Epithelial cell of proximal tubule (primary cell): ENCODE measurements at places on chromosomes 12 and 14.

DNA sequence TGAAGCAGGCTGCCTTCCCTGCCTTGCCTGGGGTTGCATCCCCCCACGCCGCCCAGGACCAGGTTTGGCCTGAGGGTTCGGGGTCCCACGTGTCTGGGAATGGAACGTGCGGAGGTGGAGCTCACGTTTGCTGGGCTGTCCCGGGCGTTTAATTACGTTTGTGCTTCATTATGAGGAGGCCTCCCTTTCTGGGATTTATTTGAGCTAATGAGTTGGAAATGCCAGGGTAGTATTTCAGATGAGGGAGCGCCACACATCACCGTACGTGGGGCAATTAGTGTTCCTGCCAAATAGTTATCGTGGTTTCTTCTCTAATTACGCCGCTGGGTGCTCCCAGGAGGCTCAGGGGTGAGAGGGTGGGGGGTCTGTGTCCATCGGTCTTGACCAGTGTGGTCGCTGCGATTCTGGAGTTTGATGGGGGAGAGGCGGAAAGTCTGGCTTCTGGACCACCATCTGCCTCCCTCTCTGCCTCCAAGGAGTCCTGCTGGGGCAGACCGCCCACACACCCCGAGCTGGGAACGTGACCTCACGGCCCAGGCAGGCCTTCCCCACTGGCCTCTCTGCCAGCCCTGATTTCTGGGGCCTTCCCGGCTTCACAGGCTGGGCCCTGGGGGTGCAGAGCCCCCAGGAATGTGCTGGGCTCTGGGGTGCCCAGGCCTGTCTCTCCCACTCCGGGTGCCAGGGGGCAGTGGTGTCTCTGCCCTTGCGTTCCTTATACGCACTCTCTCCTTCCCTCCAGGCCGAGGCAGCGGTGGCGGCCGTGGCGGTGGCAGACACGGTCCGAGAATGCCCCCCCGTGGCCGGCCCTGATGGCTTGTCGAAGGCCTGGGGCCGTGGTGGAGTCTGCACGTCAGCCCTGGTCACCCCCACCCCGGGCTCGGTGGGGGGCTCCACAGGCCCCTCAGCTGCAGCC, 18.9 kb downstream of the KIF26A start:
- DNase-seq, result no peak

DNA sequence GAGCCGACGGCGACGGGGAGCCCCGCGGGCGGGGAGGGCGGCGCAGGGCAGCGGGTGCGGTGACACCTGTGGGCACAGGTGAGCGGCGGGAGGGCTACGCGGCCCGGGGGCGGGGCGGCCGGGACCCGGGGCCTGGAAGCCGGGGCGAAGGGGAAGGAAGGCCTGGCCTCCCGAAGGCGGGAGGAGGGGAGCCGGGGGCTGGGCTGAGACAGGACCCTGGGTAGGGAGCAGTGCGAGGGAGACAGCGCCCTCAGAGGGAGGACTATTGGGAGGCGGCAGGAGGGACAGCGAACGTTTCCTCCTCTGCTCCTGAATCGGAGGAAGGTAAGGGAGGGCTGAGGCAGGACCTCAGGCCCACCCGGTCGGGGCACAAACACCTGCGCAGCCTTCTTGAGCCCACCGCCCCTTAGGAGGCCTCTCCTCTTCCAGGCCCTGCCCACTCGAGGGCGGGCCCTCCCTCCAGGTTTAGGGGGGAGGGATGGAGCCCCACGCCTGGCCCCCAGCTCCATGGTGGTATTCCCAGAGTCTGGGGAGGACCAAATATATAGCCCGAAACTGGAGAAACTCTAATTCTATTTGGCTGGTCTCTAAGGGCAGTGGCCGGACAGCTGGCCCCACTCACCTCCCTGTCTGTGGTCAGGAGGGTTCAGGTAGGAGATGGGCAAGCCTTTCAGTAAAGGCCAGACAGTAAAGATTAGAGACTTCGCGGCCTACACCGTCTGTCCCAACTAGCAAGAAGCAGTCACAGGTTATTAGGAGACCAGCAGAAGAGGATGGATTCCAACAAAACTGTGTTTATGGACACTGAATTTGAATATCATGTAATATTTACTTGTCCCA, 509 bp downstream of the PLEKHG6 start:
- no peak for DNase-seq

- no peak for DNase-seq
Observed at GRCh38 chr14:76577837-76578236, 183.4 kb upstream of the VASH1 start.

GRCh38 chr12:1842905-1843640, 22.7 kb downstream of the LRTM2 start:
- no peak for DNase-seq

DNA sequence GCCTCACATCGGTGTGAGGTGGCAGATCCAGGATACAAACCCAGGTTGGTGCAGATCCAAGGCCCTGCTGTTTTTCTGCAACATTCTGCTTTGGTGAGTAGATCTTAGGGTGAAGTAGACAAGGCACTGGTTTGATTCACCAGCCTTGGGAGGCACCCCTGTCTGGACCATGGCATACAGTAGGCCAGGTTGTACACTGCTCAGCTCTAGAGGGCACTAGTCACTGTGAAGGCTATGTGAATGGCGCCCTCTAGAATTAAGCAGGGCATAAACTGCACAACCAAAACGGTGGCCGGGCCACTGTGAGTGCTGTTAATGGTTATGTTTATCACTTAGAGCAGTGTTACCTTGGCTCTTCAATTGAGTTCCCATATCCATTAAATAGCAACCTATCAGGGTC, 280.6 kb upstream of the PWP1 start:
- DNase-seq, result no peak

- no peak for DNase-seq
Observed at GRCh38 chr14:77036484-77037214, 8.1 kb upstream of the IRF2BPL start.

- no peak for DNase-seq
Observed at GRCh38 chr12:101877806-101878242, 444 bp downstream of the DRAM1 start.

DNA sequence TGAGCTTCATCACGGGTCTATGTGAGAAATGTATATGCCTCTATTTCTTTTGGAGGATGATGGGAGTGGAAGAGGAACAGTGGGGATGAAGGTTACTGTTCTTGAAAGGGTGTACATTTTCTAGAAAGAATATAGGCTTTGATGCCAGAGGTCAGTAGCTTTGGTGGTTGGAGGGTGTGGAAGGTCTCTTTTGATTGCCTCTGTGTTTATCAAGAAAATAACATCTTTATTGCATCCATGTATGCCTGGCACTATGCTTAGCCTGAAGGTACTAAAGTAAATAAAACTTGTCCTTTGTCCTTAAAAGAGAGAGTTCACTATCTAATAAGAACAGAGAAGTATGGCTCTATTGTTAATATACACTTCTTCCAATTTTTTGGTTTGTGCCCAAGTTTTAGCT, 201.8 kb downstream of the NUBPL start:
- DNase-seq, result no peak

DNA sequence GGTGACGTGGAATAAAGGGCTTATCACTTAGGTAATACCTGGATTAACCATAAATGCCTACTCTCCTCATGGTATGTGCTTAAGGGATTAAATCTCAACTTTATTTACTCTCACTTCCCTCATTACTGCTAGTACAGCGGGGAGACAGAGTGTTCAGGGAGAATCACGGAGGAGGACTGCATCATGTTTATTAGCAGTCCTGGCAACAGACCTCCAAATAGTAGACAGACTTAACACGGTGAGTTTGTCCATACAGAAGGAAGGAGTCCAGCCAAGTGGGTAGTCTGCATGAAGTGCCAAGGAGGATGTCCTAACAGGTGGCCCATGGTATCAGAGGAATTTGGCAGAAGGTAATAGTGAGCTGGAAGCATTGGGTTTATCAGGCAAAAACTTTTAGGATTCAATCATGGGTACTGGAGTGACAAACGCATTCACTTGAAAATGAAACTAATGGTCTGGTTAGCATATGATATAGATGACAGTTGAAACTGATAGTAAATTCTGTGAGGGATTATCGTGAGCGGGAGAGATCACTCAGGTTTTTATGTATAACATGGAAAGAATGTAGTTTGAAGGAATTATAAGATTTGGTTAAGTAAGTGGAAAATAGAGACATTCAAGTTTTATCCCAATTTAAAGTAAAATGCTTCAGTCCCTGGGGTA, 471.8 kb downstream of the TMEM117 start:
- DNase-seq, result no peak

- DNase-seq, result no peak
Observed at GRCh38 chr14:35532783-35533356, 1.1 kb upstream of the INSM2 start.

DNA sequence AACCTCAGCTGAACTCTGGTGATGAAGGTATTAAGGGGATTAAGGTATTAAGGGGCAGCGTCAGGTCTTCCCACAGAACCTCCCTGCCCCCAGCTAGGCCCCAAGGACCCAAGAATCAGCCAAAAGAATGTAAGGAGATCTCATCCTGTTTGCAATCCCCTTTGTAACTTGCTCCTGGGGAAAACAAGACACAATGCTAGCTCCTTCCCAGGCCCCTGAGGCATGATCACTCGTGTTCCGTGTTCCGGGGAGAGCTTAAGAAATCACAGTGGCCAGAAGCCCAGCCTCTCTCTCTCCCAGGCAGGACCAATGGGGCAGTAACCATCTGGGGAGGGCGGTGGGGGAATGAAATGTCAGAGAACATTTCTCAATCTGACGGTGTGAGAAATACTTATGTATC, 33.2 kb downstream of the PIGH start:
- no peak for DNase-seq

DNA sequence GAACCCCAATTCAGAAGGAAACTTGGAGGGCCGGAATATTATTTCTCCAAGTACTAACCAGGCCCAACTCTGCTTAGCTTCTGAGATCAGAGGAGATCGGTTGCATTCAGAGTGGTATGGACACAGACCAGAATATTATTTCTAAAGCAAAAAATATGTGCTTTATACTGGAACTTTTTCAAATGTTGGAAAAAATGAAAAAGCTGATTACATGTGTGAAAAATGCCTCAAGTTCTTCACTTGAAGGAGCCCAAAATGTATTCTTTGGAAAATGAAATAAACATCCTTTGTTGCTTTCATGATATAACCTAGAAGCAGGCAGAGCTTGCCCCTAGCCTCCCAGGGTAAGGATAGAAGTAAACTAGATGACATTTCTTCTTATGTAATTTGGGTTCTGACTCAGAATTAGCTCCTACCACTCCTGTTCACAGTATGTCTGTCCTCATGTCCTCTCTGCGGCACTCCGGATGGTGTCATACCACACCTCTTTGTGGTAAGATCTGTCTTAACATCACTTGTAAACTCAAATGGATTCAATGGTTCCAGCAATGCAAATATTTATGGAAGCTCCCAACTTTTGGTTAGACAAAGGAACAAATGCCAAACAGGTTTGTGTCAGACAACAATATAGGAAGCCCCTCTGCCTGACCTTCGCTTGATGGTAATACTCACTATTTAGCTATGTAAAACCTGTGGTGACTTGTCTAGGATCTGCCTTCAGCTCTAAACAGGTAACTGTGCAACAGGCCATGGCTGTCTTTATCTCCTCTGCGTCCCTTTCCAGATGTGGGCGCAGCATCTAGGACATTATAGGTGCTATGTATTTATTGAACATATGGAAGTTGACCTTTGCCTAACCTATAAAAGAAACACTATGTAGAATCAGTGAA, 178.5 kb downstream of the SSPN start:
- no peak for DNase-seq

GRCh38 chr12:125021096-125021495, 27.7 kb downstream of the BRI3BP start:
- DNase-seq, result no peak

GRCh38 chr12:30880813-30881212, 45.7 kb upstream of the TSPAN11 start:
- no peak for DNase-seq

GRCh38 chr12:132160601-132161035, 16.4 kb downstream of the NOC4L start:
- no peak for DNase-seq

- no peak for DNase-seq
Observed at GRCh38 chr12:104340177-104340576, 36.6 kb downstream of the EID3 start.

- DNase-seq, result peak; percentile 62
Observed at GRCh38 chr14:35878272-35879150, 52.4 kb downstream of the BRMS1L start.

- no peak for DNase-seq
Observed at GRCh38 chr14:50360851-50361250, 35.8 kb downstream of the CDKL1 start.
